H1 (cell line): ENCODE measurements at places on chromosomes 1 and 21.

GRCh38 chr1:75723989-75724471 lies 479 bp upstream of the ACADM start:
- peak; percentile 85 for DNase-seq

- DNase-seq, result no peak
Observed at GRCh38 chr1:53755874-53756273, 16.9 kb upstream of the GLIS1 start.

- no peak for DNase-seq
Observed at GRCh38 chr1:233945573-233945972, 41.1 kb downstream of the SLC35F3 start.

DNA sequence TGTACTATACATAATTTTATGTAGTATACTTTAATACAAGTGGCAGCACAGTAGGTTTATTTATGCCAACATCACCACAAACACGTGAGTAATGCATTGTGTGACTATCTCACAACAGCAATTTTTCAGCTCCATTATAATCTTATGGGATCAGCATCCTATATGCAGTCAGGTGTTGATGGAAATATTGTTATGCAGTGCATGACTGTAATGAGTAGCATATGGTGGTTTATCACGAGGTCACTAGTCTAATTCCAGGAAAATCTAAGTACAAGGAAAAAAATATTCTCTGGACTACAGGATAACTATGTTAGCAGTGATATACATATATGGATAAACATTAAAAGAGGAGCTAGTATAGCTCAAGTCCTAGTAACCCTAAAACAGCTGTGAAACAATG lies 69.0 kb downstream of the ATP1B1 start:
- DNase-seq, result no peak

DNA sequence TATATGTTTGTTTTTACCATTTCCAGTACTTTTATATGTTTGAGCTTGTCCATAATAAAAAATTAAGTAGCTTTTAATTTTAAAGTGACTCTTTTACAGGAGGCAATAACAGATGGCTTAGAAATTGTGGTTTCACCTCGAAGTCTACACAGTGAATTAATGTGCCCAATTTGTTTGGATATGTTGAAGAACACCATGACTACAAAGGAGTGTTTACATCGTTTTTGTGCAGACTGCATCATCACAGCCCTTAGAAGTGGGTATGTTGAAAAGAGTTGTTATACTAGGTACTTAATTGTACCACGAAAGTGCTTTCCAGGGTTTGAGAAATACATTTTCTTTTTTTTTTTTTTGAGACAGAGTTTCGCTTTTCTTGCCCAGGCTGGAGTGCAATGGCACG lies 46.1 kb downstream of the RNF2 start:
- DNase-seq, result no peak

GRCh38 chr1:48371598-48371997 lies 100.4 kb downstream of the SPATA6 start:
- DNase-seq, result no peak

DNA sequence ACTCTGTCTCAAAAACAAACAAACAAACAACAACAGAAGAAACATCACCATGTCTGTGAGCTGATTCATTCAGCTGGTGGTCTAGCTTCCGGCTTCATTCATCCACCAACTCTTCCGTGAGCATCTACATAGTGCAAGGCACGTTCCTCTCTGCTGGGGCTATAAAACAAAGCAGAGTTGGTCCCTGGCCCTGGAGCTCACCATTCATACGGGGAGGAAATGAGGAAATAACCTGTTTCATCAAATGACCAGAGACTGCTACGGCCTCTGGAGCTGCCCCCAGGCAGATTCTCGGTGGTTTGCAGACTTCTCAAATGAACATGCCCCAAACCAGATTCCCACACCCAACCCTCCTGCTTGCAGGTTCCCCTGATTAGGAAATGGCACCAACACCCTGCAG lies 41.0 kb upstream of the ID3 start:
- DNase-seq, result no peak

GRCh38 chr1:15584489-15585363 lies at the start of gene AGMAT:
Gene AGMAT, minus strand, starts transcription at chr1:15585051. Its CDS starts 84 bp downstream, at chr1:15584967.
- peak; percentile 76 for DNase-seq

GRCh38 chr1:117815926-117816325 lies 113.5 kb downstream of the GDAP2 start:
- peak; percentile 50 for DNase-seq

DNA sequence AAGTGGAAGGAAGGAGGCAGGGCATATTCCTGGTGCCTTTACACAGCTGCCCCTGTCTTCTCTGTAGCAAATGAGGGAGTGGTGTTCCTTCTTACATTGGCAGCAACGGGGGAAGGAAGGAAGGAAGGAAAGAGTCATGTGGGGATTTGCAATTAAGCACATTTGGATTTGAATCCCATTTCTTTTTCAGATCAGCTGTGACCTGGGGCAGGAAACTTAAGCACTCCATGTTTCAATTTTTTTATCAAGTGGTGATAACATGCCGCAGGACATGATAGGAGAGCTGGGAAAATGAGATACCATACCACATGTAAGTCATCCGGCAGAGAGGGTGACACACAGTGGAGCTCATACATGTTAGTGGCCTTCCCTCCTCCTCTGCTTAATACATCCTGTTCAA lies 186.8 kb downstream of the APP start:
- DNase-seq, result no peak

- DNase-seq, result no peak
Observed at GRCh38 chr1:168676029-168676812, 52.8 kb downstream of the DPT start.

DNA sequence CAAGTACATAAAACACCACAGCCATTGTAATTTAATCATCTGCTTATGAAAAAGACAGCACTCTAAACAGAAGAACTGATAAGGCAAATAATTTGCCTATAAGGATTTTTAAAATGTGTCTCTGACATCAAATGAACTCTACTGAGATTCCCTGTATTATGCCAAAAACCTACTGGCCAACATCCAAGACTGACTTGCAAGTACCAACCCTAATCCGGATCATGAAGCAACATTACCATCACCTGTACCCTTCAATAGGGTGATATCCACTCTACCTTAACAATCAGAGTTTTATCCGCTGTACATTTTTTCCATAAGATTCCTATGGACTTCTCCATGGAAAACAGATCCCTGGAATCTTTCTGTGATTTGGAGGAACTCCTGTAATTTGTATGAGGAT lies 4.6 kb downstream of the RGS7 start:
- no peak for DNase-seq

DNA sequence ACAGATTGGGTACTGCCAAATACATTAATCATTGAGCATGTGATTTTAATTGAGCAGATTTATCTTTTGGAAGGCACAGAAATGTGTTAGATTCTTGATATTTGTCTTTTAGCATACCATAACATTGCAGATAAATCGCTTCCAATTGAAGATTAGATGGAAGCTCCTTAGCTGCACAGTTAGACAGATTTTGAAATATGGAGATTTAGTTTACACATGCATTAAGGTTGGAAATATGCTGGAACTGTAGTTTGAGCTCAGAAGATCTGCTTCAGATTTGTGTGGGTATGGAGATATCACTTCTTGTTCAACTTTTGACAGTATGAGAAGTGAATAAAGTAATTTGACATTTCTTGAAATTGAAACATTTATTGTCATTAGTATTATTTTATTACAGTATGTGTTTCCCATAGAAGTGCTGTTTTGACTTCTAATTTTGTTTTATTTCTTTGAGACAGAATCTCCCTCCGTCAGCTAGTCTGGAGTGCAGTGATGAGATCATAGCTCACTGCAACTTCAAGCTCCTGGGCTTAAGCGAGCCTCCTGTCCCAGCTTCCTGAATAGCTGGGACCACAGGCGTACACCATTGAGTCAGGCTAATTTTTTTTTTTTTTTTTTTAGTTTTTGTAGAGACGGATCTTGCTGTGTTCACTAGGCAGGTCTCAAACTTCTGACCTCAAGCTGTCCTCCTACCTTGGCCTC lies 29.1 kb downstream of the THRAP3 start:
- DNase-seq, result no peak

DNA sequence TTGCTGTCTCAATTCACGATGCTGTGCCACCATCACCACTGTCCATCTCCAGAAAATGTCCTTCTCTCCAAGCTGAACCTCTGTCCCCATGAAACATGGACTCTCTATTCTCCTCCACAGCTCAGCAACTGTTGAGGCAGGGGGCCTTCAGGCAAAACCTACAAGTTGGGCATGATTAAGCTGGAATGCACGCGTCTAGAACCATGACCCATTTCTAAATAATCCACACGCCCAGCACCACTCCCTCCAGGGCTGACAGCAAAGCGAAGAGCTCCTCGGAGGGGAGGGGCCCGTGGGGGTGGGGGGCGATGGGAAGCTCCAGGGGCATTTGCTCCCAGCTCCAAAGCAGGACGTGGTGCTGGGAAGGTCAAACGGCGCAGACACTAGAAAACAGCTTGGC lies 3.3 kb upstream of the HES5 start:
- no peak for DNase-seq
